GOT3 (cell line): ENCODE measurements at places on chromosomes 2 and 18.

- no peak for DNase-seq
Measured at GRCh38 chr2:206115026-206115578, 29.1 kb upstream of the INO80D start.

- DNase-seq, result no peak
Measured at GRCh38 chr18:55768255-55768654, 180.3 kb upstream of the TCF4 start.

DNA sequence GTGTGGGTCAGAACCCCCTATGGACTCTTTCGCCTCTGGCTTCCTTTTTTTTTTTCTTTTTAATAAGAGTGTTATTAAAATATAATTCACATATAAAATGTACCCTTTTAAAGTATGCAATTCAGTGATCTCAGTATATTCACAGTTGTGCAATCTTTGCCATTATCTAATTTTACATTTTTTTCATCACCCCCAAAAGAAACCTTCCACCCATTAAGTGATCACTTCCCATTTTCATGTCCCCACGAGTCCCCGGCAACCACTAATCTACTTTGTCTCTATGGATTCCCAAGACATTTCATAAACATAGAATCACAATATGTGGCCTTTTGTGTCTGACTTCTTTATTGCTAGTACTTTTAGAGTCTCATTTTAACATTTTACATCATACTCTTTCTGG is 38.7 kb upstream of the ANXA4 start:
- DNase-seq, result no peak

GRCh38 chr2:169911119-169911518 is 83.9 kb downstream of the UBR3 start:
- DNase-seq, result no peak

- DNase-seq, result no peak
Measured at GRCh38 chr18:49907346-49907929, 94.1 kb upstream of the ACAA2 start.

GRCh38 chr18:75209129-75209950 is at the start of gene PTGR3:
Gene PTGR3, minus strand, starts transcription at chr18:75209139. Its CDS starts 81 bp downstream, at chr18:75209058.
- DNase-seq, result peak; percentile 7

- DNase-seq, result no peak
Measured at GRCh38 chr18:6605115-6605869, 124.2 kb upstream of the ARHGAP28 start.

DNA sequence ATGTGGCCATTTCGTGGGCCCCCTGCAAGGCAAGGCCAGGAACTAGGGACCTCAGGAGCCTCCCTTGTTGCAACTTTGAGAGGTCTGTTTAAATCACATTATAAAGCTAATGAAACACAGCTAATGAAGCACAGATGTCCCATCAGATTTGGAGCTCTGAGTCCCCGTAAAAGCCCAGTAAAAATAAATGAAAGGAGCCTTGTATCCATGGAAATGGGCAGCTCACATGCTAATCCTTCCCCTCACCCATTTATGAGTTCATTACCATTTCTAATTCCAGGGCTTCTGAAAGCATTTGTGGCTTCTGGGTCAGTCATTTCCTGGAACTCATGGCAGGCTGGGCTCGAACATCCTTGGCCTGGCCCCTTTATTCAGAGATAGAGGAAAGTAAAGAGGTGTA is 274.8 kb downstream of the SS18 start:
- no peak for DNase-seq

DNA sequence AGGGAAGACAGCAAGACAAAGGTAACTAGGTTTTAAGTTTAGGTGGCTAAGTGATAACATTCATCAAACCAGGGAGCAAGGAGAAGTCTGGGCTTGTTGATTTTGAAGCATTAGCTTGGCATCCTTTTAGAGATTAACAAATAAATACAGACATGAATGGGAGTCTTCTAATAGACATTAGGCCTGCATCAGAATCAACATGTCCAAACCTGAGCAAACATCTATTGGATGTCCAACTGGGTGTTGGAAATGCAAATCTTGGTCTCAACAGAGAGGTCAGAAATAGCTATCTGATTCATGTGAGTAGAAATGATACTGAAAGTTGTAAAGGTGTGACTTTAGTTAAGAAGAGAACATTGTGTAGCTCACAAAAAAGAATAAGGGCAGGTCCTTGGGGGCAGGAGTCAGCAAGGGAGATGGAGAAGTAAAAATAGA is 85.5 kb upstream of the RND3 start:
- DNase-seq, result no peak

GRCh38 chr2:85032621-85033020 is 61.7 kb downstream of the KCMF1 start:
- DNase-seq, result no peak

DNA sequence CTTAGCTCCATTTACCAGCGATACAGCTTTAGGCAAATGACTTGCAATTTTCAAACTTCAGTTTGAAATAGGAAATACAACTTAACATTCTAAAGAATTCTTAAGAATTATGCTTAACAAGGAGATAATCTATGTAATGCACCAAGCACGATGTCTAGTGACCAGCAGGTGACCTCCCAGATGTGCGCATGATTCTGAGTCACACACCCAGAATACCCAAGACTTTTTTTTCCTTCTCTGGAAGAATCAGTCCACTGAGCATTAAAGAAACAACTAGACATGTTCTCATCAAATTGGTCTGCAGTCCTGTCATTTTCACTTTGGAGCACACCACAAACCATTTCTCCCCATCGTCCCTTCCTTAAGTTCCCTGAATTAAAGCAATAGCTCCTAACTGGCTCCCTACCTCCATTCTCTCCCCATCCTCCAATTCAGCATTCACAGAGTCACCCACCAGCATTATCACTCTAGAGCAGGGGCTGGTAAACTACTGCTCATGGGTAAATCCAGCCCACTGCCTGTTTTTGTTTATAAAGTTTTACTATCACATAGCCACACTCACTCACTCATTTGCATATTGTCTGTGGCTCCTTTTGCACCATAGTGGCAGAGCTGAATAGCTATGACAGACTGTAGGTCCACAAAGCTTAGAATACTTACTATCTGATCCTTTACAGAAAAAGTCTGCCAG is 13.2 kb downstream of the EVA1A start:
- no peak for DNase-seq
